ENCODE measurements at places on chromosomes 7 and 10.
A peak's percentile ranks its signal among the peaks of the same experiment; 100 is the strongest.

- ATAC-seq = no peak
Observed at GRCh38 chr7:155984028-155984580, 171.8 kb upstream of the SHH start.

- ATAC-seq = no peak
Observed at GRCh38 chr7:103764901-103765300, 224.6 kb downstream of the RELN start.

- ATAC-seq = peak; percentile 97
Observed at GRCh38 chr7:118080947-118081346, 103.0 kb upstream of the LSM8 start.

DNA sequence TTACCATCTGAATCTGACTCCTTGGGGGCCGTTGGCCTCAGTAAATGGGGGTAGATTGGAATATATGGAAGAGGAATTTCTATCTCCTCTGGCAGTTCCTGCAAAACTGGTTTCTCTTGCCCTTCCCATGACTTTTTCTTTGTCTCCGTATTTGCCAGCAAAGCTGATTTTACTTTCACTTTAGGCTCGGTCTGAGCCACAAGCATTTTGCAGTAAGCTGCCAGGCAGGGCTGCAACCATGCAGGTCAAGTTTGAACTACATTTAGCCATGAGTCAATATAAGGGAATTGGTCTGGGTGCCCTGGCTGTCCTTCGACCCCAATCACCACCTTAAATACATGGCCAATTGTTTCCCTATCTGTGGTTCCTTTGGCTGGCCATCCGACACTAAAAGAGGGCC is 104.3 kb downstream of the TRIM24 start:
- no peak for ATAC-seq

DNA sequence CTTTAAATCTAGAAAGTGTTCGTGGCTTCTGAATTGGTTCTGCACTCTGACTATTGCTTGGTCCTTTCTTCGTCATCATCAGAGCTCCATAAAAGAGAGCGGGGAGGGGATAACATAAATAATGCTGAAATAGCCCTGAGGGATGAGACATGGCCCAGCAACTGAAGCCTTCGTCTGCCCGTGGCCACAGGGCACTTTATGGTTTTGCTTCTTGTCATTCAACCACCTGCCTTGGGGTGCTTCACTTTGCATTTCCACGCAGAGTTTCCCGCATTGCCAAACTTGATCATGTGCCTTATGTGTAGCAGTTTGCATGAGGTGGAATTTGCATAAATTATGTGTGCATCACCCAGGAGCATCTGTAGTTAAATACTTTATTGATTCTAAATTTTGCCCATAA is 15.9 kb downstream of the GSTO2 start:
- ATAC-seq = no peak

GRCh38 chr7:82481499-82482097 is 38.0 kb upstream of the CACNA2D1 start:
- ATAC-seq = no peak

- ATAC-seq = no peak
Observed at GRCh38 chr7:93015779-93016481, 101.8 kb downstream of the SAMD9 start.

DNA sequence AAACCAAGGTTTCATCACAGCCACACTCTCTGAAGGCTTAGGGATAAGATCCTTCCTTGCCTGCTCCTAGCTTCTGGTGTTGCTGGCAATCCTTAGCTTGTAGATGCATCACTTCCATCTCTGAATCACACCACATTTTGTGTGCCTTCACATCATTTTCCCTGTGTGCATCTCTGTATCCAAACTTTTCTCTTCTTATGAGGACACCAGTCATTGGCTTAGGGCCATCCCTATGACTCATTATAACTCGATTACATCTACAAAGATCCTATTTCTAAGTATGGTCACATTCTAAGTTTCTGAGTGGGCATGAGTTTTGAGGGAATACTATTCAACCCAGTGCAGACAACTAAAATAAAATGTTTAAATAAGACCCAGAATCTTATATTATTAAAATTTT is 121.7 kb downstream of the C7orf25 start:
- no peak for ATAC-seq

- peak; percentile 10 for ATAC-seq
Observed at GRCh38 chr7:74449809-74450397, 3.8 kb upstream of the GTF2IRD1 start.
